NCI-H187 treated with DMSO at 0.1 percent for 48 hours (cell line): ENCODE measurements at places on chromosomes 3 and 15.

DNA sequence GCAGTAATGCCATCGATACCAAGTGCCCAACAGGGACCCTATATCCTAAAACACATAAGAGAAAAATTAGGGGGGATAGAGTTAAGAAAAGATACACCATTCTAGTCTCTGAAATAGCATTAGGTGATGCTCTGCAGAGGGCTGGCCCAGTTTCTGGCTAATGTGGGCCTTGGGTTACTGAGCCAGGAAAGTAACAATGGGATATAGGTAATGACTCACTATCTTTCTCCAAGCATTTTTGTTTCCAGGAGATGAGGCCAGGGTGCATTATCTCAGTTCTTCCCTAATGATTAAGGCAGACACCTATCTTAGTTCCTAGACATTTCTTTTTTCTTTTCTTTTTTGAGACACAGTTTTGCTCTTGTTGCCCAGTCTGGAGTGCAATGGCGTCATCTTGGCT is 50.0 kb downstream of the PRKAR2A start:
- DNase-seq, result no peak

DNA sequence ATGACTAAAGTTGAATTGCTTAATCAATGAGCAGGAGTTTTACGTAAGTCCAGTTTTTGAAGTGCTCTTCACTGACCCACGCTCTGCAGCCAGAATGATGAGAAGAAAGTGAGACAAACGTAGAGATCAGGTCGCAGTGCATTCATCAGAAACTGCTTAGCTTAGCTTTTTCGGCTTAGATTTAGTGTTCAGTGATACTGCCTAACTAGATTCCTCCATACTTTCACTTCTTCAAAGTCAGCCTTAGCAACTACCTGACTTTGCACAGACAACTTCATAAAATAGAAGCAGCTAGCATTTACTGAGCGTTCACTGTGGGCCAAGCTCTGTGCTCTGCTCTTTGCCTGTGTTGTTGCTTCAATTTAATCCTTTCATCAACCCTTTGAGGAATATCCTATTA is 116.1 kb downstream of the KCNH8 start:
- no peak for DNase-seq

DNA sequence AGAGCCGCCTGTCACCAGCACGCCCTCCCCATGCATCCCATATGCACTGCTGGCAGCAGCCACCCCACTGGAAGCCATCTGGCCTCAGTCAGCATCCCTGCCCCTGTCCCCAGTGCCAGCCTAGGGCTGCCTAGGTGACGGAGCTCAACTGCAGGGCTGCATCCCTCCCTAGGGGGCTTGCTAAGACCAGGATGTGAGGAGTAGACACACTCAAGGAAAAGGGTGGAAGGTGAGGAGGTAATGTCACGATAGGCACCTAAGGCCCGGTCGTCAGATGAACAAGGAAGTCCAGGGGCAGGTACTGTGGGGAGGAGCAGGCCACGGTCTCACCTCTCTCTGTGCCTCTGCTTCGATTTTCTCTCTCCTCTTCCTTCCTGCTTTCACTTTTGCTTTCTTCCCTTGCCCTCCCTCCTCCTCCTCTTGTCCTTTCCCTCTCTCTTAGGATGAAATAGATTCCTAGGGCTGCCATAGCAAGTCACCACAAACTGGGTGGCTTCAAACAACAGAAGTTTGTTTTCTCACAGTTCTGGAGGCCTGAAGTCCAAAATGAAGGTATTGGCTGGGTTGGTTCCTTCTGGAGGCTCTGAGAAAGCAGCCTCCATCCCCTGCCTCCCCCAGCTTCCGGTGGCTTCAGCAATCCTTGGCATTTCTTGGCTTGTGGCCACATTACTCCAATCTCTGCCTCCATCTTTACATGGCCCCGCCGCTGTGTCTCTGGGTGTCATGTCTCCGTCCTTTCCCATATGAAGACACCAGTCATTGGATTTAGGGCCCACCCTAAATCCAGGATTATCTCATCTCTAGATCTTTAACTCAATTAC is 298.3 kb downstream of the SHQ1 start:
- DNase-seq, result no peak

DNA sequence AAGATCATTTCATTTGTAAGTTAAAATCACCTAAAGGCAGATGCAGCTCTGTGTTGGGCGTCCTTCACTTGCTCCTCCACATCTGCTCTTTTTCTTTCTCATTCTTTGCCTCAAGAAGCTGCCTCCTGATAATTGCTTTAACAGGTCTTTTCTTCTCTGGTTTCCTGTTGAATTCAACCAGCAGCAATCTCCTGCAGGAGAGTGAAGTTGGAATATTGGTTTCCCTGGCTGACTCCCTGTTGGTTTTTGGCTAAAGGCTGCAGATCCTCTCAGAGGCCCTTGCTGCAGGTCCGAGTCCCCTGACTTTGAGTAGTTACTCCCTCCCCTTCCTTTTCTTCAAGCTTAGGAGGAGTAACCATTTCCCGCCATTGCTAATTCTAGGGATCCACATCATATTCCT is 4.2 kb downstream of the TP63 start:
- no peak for DNase-seq

GRCh38 chr3:139234491-139234890 is 109.3 kb upstream of the MRPS22 start:
- DNase-seq, result no peak

DNA sequence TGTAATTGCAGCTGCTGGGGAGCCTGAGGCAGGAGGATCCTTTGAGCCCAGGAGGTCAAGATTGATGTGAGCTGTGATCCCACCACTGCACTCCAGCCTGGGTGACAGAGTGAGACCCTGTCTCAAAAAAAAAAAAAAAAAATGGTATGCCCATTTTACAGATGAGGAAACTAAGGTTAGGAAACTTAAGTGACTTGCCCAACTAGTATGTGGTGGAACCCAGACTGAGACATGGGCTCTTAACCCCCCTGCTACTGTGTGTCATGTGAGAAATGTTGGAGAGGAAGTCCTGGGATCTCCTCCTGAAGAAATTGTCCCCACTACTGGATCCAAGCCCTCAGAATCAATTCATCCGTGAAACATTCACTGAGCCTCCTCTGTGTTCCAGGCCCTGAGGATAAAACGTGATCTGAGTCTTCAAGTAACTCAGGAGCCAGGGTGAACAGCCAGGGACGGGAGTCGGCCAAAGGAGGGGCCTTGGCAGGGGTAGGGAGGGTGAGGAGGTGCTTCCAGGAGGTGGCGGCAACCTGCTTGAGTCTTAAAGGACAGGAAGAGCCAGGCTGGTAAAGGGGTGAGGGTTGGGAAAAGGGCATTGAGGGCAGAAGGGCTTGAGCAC is 19.6 kb upstream of the RNU6-1 start:
- DNase-seq, result no peak

DNA sequence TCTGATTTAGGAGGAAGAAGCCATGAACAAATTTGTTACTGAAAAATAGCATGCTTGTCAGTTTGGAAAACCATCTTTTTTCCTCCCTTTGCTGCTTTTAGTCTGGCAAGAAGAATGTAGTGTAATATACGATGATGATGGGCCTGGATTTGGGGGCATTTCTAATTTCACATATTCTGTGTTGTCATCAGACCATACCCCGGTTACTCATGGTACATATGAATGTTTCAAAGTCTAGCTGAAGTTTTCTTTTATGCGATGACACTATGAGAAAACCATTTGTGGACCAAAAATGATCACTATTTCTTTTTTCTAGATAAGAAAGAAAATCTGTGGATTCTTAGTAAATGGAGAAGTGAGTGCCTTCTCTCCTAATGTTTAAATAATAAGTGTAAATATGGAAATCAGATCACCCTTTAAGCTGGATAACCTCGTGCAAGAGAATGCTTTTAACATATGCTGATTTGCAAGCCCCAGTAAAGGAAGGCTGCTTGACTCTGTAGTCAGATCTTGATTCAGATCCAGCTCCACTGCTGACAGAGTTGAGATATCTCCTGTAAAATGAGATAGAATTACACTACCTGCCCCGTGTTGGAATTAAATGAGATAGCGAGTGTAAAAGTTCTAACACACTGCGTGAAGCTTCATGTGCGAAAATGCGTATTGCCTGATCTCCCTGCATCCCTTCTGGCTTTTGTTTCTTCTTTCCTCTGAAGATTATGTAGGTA is 3.0 kb downstream of the MEF2A start:
- no peak for DNase-seq

GRCh38 chr3:134646086-134646485 is 4.7 kb downstream of the KY start:
- DNase-seq, result no peak

GRCh38 chr15:68526269-68526668 is 52.5 kb upstream of the CORO2B start:
- no peak for DNase-seq

DNA sequence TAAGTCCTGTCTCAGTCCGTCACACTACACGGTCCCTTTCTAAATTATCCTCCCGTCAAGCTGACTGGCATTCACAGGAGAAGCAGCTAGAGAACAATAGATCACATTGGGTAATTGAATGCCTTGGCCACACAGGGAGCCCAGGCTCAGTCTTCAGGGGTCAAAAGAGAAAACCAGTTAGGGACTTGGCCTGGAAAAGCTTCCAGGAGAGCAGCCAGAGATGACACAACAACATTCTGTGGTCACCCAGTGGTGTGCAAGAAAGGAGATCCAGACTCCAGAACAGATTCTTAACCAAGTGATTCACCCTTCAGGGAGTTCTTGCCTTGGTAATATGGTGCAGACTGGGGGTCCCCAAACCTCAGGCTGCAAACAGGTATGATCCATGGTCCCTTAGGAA is 15.9 kb downstream of the ARHGAP31 start:
- DNase-seq, result no peak

- no peak for DNase-seq
Measured at GRCh38 chr3:112681822-112682325, 40.9 kb upstream of the CCDC80 start.

DNA sequence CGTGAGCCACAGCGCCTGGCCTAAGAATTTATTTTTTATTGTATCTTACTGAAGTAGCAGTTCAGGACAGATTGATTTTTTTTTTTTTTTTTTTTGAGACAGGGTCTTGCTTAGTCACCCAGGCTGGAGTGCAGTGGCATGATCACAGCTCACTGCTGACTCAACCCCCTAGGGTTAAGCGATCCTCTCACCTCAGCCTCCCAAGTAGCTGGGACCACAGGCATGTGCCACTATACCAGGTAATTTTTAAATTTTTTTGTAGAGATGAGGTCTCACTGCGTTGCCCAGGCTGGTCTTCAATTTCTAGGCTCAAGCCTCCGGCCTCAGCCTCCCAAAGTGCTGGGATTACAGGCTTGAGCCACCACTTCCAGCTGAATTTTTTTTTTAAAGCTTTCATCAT is 99.8 kb upstream of the HERC1 start:
- no peak for DNase-seq

- DNase-seq, result no peak
Measured at GRCh38 chr3:55013145-55013925, 85.5 kb upstream of the LRTM1 start.

DNA sequence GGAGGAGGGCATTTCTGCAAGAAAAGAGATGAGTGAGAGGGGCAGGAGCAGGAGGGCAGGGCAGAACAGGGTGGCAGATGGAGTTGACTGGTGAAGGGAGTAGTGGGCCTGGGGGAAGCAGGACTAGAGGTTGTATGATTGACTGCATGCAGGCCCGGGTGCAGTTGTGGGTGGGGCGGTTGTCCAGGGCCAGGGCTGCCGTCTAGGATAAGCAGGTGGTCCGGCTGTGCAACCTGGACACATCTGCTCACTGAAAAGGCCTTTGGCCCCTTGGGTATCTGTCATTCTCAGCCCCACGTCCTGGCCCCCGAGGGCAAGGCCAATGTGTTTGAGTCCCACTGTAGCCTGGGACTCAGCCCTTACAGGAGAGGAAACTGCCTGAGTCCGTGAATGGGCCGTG is 25.4 kb downstream of the ALS2CL start:
- no peak for DNase-seq

GRCh38 chr15:31387092-31387478 is 60.5 kb downstream of the KLF13 start:
- no peak for DNase-seq

GRCh38 chr3:172676196-172676922 is 34.5 kb downstream of the NCEH1 start:
- no peak for DNase-seq

GRCh38 chr15:68991723-68992122 is 22.8 kb upstream of the NOX5 start:
- no peak for DNase-seq

- DNase-seq, result no peak
Measured at GRCh38 chr15:58141894-58142293, 3.7 kb downstream of the AQP9 start.

DNA sequence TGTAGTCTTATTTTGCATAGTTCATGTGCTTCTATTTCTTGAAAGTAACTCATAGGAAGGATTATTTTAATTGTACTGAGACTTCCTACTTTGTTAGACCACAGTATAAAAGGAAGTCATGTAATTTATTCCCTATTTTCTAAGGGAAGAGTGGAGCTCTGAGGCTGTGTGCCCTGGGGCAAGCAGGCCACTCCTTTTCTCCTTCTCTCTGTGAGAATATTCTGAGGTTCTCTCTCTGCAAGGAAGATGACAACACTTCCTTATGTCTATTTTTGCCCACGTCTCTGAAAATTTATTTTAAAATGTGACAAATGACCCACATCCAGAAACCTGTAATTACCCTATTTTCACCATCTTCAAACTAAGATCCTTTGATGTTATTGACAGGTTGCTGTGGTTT is 11.0 kb downstream of the KCTD6 start:
- no peak for DNase-seq

GRCh38 chr3:56157693-56158362 is 310.4 kb downstream of the ERC2 start:
- DNase-seq, result no peak

GRCh38 chr3:157695103-157695502 is 191.9 kb upstream of the VEPH1 start:
- no peak for DNase-seq

DNA sequence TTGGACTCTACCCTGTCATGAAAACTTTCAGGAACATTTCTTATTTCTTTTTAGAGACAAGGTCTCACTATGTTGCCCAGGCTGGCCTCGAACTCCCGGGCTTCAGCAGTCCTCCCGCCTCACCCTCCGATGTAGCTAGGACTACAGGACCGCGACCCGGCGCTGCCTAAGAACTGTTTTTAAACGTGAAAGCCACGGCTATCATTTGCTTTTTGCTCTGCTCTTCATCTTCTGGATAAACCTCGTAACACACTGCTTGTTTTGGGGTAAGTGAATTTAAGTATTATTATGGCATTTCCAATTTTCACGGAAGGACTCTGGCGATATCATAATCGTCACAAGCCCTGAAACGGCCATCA is 14.3 kb upstream of the CCNL1 start:
- no peak for DNase-seq

DNA sequence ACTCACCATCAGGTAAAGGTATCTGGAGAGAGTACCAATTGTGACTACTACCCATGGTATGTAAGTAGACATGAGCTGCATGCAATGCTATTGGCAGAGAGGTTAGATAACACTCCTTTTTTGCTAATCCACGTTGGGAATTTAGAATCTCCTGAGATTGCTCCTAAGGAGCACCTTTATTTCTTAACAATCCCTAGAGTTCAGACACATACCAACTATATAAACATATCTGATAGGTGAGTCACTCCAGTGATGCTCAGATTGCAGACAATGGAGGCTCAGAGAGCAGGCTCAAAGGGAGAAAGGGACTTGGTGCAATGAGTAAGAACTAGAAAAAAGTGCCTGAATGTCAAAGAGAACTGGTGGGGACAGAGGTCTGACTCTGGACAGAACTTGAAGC is 47.0 kb upstream of the LRRFIP2 start:
- no peak for DNase-seq

- DNase-seq, result no peak
Measured at GRCh38 chr15:99305761-99306505, 54.7 kb downstream of the LRRC28 start.
